ENCODE measurements at places on chromosomes 6 and 20.

GRCh38 chr6:148709577-148709976 is 37.3 kb upstream of the UST start:
- no peak for DNase-seq

DNA sequence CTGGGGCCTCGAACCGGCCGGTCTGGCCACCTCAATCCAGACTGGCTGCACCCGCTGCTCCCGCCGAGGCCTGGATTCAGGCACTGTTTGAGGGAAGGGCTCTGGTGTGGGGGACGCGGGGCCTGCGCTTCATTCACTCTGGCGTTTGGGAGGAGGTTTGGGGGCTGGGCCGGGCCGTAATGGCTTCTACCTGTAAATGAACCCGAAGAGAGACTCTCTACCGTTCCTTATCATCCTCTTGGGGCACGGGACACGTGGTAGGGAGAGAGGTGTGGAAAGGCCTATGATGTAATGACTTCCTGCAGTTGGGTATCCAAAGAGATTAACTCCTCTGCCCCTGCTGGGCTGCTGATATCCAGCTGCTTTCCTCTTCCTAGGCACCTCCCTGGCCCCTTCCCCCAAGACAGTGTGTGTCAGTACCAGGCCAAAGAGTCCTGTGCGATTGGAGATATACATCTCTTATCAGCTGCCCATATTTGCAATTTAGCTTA is 1.8 kb downstream of the FOXO3 start:
- no peak for DNase-seq

GRCh38 chr6:16832043-16832567 is 70.8 kb upstream of the ATXN1 start:
- no peak for DNase-seq

DNA sequence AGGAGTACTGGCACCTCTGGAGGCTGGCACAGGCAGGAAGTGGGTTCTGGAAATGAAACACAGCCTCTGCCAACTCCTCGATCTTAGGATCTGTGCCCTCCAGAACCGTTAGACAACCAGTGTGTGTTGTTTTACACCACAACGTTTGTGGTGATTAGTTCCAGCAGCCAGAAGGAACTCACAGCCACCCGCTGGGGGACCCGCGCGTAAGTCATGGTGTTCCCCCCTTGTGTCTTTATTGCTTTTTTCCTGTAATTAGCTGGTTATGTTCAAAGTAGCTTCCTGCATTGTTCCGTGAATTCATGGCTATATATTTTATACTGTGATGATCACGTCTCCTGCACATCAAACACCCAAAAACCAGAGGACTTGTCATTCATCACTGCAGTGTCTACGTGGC is 117.4 kb downstream of the RNASET2 start:
- DNase-seq = no peak

- no peak for DNase-seq
These were observed 121.4 kb upstream of the ADGRF1 start for GRCh38 chr6:47163536-47163935.

- DNase-seq = peak; percentile 69
These were observed 24.1 kb downstream of the COX4I2 start for GRCh38 chr20:31661625-31662371.

- DNase-seq = no peak
These were observed 10.9 kb downstream of the FOXQ1 start for GRCh38 chr6:1322696-1323219.

All from stimulated activated CD4-positive, alpha-beta T cell treated with anti-CD3 and anti-CD28 coated beads, Interleukin-1b, Interleukin-23, amount 100 ng/mL, for 1 hour (primary cell).